T-helper 17 cell (primary cell): ENCODE measurements at places on chromosomes 2 and 18. TPM values are rescaled to one million over a fixed set of nuclear protein-coding genes. Genes with fewer than 3 reads are reported as not detected.

DNA sequence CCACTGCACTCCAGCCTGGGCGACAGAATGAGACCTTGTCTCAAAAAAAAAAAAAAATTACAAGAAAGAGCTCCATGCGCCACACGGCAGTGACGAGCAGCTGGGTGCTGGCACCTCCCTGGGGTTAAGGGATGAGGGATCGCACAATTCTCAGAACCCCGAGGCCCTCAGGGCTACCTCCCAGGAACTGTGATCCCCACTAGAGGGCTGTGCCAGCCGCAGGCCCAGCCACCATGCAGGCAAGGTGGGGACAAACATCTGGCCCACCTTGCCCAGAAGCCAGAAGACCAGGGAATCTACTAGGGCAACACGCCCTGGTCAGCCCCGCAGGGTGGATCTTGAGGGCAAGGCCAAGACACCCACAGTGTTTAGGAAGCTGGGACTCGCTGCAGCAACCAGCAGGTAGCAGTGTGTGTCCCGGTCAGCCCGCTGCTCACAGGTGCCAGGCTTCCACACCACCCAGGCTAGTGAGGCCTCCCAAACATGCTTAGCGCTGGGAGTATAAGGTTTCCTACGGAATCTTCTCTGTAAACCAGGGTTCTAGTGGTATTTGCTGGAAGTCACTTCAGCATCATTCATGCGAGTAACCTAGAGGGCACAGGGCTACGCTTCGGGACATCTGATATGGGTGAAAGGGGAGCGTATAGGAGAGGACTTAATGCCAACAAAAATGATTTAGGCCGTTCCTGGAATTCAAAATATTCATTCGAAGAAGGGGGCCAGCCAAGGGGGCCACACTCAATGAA lies 6.7 kb downstream of the SAG start:
- DNase-seq = no peak

GRCh38 chr2:179410552-179411356 lies 146.1 kb upstream of the SESTD1 start:
- no peak for DNase-seq

DNA sequence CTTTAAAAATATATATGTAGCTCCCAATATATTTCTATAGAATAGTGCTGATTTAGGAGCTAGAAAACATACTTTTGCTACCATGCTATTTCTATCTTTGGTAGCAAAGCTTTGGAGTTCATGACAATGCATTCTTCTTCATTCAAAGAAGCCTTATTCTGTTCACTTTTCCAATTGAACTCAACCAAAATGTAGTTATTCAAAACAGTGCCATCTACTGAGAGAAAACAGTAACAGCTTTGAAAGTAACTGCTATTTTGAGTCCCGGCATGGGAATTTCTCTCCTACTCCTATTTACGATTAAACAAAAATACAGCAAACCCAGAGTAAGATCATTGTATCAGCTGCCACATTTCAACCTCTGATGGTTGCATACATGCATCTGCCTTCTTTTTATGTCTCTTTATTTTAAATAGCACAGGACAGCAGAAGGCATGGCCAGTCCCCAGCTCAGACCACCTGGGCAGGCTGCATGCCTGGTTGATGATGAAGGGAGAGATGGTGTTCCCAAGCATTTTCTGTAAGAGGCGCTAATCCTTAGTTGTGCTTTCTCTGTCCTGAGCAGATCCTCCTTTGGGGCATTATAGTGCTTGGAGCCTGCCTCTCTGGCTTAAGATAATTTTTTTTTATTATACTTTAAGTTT lies 69.7 kb upstream of the SULT1C3 start:
- no peak for DNase-seq

DNA sequence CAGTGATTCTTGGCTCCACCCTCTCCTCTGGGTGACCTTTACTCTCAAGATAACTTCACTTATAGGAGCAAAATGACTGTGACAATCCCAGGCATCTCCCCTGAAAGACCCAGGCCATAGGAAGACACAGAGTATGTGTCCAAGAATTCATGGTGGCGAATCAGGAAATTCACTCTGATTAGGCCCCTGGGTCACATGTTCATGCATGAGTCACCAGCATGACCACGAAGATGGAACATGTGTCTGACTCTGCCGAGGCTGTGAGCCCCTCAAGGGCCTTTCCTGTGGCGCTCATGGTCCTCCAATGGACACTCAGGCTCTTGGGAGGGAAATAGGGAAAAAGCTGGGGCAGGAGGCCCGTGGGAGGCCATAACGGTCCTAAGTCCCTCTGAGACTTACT lies 74.0 kb upstream of the TEX51 start:
- DNase-seq = no peak

Gene DNAH7
- not detected for total RNA-seq

Gene ORC4
- 32.7 TPM for total RNA-seq

DNA sequence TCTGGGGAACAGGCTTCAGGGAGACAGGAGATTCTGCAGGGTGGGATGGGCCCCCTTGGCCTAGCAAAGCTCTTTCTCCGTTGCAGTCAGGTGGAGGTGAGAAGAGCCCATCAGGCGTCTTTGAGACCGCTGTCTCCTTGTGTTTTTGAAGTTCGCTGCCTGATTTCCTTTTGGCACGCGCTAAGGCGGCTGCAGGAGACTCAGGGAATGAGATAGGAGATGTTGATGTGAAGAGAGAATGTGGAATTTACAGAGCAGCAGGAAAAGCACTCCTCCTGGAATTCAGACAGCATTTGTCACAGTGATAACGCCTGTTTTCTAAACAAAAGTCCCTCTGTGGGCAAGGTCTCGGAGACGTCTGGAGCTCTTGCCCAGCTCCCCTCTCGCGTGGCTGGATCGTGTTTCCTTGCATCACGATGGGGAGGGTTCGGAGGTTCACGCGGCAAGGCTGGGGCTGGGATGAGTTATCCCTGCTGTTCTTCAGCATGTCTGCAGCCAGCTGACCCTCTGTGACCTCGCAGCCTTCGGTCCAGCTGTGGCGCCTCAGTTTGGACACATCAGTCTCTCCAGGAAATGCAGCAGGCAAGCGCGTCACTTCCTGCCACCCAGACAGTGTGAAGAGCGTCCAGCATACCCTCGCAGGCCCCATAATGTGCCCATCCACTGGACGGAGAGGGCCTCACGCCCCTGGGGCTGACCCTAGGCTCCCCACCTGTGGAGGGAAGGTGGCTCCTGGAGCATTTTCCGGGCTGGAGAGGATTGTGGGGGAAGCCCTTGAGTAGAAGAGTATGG lies 30.2 kb downstream of the GLI2 start:
- no peak for DNase-seq

DNA sequence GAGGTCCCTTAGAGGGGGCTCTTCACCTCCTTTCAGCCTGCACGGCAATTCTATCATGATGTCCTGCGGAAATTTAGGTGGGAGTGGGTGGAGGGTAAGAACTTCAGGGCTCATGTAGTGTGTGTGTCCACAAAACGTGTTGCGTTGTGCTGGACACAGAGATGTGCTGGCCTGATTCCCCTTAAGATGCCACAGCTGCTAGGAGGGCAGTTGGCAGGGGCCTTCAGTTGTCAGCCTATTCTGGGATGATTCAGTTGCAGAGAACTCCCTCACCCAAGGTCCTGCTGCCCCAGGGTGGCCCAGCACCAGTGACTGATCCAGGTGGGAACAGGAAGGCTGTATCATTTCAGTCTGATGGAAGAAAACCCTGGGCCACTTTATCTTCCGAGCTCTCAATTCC lies 1.0 kb upstream of the HJURP start:
- no peak for DNase-seq

DNA sequence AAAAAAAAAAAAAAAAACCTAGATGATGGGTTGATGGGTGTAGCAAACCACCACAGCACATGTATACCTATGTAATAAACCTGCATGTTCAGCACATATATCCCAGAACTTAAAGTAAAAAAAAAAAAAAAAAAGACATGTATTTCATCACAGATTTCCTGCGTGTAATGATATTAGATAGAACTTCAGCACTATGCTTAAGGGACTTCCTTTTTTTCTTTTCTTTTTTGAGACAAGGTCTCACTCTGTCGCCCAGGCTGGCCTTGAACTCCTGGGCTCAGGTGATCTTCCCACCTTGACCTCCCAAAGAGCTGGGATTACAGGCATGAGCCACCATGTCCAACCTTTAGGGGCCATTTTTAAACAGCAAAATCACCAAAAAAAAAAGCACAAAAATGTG lies 42.0 kb downstream of the NEURL3 start:
- no peak for DNase-seq

DNA sequence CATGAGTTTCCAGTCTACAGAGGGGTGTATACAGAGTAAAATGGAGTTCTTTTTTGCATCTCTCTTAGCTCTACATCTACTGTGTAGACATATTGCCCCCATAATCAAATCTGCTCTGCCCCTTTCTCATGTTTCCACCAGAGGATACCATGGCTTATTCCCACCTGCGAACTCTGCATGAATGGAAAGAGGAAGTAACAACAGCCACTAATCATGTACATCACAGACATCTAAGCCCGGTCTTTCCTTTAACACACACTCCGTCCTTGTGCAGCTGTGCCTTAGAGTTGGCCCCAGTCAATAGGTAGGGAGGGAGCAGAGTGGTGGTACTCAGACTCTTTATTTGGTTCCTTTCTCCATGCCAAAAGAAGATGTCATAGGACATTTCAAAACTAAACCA lies 147.3 kb upstream of the NRP2 start:
- no peak for DNase-seq

DNA sequence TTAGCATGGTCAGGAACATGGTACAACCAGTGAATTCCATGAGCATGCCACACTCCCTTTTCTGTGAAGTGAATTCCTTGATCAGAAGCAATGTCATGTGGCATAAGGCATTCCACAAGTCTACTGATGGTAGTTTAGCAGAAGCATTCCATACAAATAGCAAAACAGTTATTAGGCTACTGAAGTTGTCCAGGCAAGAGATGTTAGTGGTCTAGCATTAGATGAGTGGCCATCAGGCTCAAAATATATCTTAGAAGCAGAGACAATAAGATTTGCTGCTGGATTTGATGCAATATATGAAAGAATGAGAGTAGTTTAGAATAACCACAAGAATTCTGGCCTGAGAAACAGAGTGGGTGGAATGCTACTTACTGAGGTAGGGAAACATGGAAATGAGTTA lies 355.3 kb upstream of the NRXN1 start:
- no peak for DNase-seq

DNA sequence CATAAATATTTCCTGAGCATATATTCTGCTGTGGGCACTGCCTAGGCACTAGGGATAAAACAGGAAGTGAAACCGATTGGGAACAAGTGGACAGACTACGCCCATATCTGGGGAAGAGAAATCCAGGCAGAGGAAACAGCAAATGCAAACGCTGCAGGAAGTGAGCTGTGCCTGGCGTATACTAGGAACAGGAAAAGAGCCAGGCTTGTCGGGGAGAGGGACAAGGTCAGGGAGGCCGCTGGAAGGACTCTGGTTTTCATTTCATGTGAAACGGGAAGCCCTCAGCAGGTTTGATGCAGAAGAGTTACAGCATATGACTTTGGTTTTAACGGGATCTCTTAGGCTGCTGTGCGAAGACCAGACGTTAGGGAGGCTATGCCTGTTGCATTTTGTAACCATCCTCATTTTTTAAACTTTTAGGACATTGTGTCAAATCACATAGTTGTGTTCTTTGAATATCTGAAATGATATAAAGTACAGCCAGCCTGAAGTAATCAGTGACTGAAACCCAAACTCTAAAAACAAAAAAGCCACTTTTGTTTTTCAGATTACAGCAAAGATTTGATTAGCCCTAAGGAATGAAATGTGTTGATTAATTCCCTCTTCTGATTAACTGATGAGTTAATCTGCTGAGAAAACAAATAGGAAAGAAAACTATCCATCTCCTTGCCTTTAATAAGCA lies 110.2 kb upstream of the PIEZO2 start:
- DNase-seq = no peak

Gene HAAO
- total RNA-seq = not detected

Gene SNED1
- 42.0 TPM for total RNA-seq

GRCh38 chr2:105410554-105410953 lies 11.7 kb upstream of the FHL2 start:
- no peak for DNase-seq

DNA sequence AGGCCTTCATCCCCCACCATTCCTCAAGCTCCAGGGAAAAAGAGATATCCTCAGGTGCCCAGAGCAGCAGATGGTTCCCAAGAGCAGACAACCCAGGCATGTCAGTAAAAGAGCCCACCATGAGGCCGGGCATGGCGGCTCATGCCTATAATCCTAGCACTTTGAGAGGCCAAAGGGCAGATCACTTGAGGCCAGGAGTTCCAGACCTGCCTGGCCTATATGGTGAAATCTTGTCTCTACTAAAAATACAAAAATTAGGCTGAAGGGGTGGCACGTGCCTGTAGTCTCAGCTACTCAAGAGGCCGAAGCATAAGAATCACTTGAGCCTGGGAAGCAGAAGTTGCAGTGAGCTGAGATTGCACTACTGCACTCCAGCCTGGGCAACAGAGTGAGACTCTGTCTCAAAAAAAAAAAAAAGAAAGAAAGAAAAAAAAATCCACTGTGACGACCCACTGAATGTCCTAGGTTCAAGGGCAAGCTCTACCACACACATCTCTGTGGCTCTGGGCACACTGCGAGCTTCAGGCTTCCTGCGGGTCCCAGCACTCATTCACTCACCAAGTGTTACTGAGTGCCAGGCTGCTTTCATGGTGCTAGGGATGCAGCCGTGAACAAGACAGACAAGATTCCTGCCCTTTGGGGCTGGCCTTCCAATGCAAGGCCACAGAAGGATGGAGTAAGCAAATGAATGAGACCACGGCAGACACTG lies 6.5 kb upstream of the DUSP2 start:
- DNase-seq = no peak

Gene MFF
- 49.3 TPM for total RNA-seq

DNA sequence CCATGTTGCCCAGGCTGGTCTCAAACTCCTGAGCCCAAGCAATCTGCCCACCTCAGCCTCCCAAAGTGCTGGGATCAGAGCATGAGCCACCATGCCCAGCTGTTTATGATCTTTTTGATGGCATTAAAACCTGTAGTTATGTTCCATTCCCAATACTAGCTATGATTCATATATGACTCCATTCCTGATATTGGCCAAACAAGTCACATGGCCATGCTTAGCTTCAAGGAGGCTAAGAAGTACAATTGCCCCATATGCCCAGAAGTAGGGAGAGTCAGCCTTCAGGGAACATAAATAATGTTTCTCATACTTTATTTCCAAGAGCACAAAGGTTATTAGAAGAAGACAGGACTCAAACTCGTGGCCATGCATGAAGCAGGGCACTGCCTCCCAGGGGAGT lies 132.4 kb upstream of the RAB6C start:
- DNase-seq = no peak

Gene CYP26B1
- not detected for total RNA-seq

Gene RUFY4
- total RNA-seq = not detected

- DNase-seq = no peak
Measured at GRCh38 chr2:15664273-15665066, 72.8 kb downstream of the DDX1 start.

Gene TMEM169
- 2.2 TPM for total RNA-seq

DNA sequence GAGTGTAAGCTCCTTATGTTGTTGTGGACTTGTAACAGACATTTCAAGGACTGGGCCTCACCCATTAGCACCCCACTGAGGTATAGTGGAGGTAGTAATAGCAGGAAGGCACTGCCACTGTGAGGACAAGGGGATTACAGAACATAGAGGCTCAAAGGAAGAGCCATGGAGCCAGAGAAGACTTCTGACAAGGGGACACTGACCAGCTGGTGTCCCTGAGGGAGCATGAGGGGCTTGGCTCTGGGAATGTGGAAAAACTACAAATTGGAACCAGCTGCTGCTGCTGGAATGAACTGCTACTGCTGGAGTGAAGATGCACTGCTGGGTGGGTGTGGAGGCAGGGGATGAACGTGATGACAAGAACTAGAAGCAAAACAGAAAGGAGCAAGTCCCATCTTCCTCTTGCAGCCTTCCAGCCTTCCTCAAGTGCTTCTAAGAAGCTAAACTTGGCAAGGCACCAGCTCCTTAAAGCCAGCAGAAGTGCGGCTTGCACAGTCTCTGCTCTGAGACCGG lies 167.3 kb upstream of the NOSTRIN start:
- no peak for DNase-seq
